ENCODE measurements at places on chromosomes 5 and 9.
A peak's percentile ranks its signal among the peaks of the same experiment; 100 is the strongest.

DNA sequence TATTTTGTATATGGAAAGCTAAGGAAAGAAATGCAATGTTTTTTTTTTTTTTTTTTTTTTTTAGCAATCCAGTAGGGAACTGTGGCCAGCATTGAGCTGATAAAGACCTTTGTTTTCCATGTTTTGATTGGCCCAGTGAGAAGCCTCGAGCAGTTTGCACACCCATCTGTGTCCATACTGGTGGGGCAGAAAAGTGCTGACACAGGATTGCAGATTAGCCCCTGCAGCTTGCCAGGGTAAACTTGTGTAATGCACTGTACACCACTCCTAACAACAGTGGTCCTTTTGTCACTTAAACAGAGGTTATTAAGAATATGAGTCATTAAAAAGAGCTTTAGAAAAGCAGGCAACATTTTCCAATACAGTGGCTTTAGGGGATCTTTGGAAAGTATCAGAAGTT lies 132.8 kb upstream of the CDKN2B start:
- DNase-seq = no peak

DNA sequence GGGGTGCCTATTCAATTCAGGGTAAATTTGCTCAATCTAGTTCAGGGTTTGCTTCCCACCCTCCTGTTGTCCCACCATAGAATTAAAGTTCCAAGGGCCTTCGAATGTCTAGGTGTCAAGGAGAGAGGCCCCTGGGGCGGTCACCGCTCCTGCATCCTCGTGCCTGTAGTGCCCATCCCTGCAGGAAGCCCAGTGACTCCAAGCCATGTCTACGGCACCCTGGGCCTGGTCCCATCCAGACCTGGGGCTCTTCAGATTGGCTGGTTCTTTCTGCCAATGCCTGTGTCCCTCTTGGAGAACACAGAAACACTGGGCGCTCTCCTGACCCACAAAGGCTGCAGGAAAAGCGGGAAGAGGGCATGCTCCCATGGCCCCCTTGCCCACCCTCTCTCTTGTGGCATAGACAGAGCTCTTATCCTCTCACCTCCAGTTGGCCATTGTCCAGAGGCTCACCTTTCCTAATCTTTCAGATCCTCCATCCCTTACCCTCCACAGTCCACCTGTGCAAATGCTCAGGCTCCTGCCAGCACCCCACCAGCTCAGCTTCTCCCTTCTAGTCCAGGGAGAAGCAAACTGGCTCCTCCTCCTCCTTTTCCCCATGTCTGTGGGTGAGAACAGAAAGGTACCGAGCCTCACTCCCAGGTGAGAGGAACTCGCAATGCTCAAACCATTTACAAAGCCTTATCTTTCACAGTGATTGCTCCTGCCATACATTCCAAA lies 253.0 kb upstream of the IRX2 start:
- no peak for DNase-seq

GRCh38 chr5:14105718-14106410 lies 37.3 kb upstream of the TRIO start:
- no peak for DNase-seq

DNA sequence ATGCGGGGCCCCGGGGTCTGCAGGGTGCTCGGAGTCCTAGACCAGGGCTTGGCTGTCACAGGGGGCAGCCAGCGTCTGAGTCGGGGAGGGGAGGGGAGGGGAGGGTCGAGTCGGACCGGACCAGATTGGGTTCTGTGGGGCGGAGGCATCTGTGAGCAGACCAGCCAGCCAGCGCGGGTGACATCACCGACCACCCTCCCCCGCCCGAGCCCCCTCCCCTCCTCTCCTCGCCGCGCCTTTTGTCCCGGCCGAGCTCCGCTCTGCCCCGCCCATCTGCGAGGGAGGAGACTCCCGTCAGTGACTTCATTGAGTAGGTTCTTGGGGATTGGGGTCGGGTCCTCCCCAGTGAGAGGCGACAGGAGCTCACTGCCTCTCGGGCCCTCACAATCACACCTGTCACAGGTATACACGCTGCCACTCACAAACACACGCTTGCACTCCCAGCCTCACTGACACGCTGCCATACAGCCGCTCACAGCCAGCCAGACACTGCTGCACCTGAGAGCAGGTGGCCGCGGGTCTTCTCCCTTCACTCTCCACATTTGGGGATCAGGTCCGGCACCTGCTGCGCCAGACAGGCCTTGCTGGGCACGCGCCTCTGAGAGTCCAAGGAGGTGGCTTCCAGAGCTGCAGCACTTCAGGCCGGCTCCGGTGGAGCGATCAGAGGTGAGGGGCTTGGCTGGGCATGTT lies 546 bp downstream of the DNAJB5 start:
- no peak for DNase-seq

DNA sequence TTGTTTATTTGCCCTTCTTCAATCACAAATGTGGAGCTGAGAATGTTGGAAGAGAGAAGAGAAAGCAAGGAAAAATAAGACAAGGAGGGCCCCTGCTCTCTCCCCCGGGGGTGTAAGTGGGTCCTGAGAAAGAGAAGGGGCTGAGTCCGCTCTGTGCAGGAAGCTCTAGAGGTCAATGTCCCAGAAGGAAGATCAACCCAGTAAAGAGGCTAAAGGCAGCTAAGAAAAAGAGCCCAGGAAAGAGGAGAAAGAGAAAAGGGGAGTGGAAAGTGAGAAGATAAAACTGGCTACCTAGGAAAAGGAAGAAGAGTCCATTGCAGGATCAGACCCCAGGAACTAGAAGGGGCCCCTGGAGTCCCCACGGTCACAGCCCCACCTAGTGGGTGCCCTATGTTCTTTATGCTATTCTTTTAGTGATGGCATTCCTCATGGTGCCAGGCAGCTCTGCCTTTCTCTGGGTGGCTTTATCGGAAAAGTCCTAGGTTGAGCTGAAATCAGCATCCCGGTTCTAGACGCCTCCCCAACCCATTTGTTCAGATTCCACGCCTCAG lies 583.4 kb downstream of the ACTL7B start:
- peak; percentile 15 for DNase-seq

- DNase-seq = no peak
These were observed 16.8 kb downstream of the NCS1 start for GRCh38 chr9:130188860-130189481.

GRCh38 chr9:78462611-78463010 lies 165.7 kb downstream of the PSAT1 start:
- DNase-seq = no peak

- no peak for DNase-seq
These were observed 54.1 kb upstream of the FSD1L start for GRCh38 chr9:105393576-105394344.

DNA sequence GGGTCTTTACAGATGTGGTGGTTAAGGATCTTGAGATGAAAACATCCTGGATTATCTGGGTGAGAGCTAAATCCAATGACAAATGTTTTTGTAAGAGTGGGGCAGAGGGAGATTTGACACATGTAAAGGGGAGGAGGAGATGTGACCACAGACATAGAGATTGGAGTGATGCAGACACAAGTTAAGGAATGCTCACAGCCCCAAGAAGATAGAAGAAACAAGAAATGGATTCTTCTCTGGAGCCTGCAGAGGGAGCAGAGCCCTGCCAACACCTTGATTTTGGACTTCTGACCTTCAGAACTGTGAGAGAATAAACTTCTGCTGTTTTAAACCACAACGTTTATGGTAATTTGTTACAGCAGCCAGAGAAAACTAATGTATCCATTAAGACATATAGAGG lies 21.7 kb downstream of the ITGA2 start:
- no peak for DNase-seq

DNA sequence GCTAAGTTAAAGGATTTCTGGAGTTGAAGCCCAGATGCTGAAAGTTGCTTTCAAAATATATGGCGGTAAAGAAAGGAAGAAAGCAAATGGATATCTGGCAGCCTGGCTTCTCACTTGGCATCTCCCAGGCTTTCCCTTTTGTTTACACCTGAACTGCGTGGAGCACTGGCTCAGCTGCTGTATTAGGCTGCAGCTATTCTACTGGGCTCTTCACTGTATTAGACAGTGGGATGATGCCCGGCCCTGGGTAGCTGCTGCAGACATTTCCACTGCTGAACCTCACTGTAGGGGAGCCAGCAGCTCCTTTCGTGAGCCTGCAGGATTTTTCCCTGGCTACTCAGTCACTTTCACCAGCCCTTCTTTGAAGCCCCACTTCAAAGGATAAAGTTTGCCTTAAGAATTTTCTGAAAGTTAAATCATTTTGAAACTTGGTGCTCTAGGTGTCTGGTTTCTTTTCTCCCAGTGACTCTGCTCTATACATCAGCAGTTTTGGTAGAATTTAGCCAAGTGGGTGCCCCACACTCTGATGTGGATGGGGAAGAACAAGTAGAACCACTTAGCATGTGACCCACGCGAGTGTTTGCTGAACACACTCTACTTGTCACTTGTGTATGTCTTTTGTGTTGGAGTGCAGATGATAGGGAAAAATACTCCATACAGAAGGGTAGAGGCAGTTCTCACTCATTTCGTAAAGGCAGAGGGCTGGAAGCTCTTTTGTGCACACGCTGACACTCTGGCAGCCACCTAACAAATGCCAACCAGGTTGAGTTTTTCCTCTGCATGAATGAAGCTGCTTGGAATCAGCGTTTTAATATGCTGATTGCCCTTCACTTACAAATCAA lies 49.9 kb downstream of the C9orf152 start:
- DNase-seq = no peak

GRCh38 chr9:134040176-134040565 lies 14.9 kb downstream of the BRD3OS start:
- no peak for DNase-seq

- peak; percentile 15 for DNase-seq
These were observed 172.9 kb upstream of the NREP start for GRCh38 chr5:111929867-111930266.

GRCh38 chr5:63124266-63124665 lies 545.6 kb downstream of the LRRC70 start:
- no peak for DNase-seq

- DNase-seq = no peak
These were observed 43.4 kb upstream of the IL17B start for GRCh38 chr5:149422366-149423048.

DNA sequence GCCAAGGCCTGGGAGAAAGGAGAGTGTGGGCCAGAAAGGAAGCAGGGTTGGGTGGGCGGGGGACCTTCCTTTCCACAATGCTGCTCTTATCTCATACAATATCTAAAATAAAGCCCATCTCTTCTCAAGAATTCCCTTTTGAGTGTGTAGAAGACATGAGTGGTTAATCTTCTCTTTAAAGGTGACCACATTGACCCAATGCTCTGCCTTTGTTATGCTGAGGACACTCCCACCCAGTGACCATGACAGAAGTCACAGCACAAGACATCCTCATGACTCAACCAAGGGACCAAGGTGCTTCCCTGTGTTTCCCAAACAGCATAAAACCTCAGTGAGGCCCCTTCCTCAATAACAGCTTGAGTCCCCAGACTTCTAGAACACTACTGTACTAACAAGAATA lies 193.0 kb upstream of the ADAMTS16 start:
- DNase-seq = no peak

GRCh38 chr5:113989278-113989912 lies 372.5 kb upstream of the KCNN2 start:
- no peak for DNase-seq

- DNase-seq = no peak
These were observed 18.3 kb upstream of the RNU6ATAC start for GRCh38 chr9:134182554-134183085.

DNA sequence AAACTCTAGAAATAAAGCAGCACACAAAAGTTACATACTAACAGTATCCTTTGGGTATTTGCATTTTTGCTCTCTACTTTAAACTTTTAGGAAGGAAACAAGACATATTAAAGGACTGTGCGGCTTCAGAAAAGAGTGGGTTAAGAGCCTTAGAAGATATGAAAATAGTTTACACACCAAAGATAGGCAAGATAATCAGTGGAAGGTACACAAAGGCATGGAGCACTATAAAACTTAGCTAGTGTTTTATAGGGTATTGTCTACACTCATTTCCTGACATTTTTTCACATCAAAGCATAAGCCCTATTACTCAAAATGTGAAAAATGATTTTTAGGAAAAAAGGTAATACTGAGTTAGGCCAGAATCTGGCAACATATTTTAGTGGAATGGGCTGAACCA lies 43.7 kb upstream of the APBA1 start:
- DNase-seq = no peak

- no peak for DNase-seq
These were observed 99.3 kb upstream of the HCN1 start for GRCh38 chr5:45795458-45795857.

DNA sequence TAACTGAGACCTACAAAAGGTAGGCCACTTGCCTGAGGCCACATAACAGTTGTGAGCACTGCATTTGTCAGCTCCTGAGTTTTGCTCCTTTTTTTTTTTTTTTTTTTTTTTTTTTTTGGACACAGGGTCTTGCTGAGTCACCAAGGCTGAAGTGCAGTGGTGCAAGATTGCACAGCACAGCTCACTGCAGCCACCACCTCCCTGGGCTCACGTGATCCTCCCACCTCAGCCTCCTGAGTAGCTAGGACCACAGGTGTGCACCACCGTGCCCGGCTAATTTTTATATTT lies 37.1 kb downstream of the LAMC3 start:
- no peak for DNase-seq

DNA sequence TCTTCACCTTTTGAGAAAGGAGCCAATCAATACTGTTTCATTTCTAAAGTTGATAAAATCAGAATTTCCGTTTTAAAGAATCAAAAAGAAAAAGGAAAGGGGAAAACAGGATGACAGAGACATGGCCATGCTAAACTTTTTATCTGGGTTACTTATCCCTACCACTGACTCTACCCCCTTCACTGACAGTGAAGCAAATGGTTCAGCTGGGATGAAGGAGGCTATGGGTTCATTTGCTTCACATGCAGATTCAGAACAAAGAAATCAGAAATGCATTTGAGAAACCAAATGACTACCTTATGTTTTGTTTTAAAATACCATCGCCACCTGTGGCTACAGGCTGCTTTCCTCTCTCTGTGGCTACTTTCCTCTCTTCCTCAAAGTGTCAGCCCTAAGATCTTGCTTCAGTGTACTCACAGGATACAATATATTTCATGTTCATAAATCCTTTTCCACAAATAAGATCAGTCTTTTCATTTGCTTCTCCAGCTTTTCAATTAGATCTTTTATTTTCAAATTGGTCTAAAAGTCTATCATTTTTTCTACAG lies 53.3 kb downstream of the LPAR1 start:
- no peak for DNase-seq

GRCh38 chr5:31133488-31133887 lies 60.0 kb upstream of the CDH6 start:
- no peak for DNase-seq

DNA sequence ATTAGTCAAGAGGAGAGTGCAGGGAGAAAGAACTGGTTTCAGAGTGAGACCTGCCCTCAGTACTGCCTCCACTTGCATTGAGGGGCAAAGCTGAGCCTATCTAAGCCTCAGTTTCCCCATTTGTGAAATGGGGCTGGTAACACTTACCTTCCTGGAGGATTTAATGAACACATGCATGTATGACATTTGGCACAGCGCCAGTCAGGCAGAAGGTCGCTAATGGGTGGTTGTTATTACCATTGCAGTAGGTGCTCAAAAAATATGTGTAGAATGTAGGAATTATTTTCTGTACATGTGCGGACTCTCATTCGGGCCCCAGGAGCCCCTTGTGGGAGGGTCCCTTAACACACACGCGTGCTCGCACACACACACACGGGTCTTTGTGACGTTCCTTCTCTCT lies 10.9 kb downstream of the FAT2 start:
- DNase-seq = no peak

GRCh38 chr5:57186194-57186593 lies 12.3 kb downstream of the GPBP1 start:
- peak; percentile 5 for DNase-seq
